ENCODE measurements at places on chromosomes 4 and X.

DNA sequence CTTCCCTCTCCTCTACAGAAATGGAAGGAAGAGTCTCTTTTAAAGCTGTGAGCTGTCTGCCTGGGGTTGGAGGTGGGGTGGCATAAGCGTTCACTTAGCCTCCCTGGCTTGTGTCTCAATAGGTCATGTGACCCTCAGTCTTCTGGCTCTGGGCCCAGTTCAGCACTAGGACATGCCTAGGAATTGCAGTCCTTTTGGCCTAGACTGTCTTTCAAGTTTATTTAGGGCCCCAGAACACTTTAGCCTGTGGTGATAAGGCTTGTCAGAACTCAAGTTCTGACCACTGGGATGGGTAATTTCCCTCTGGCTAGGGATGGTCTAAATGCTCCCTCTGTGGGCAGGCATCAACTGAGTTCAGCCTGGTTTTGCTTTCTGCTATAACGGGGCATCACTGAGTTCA is 34.3 kb upstream of the ARMCX4 start:
- no peak for DNase-seq

- no peak for DNase-seq
Observed at GRCh38 chr4:183601381-183601780, 57.6 kb downstream of the RWDD4 start.

GRCh38 chr4:150949943-150950342 is 65.1 kb downstream of the LRBA start:
- no peak for DNase-seq

DNA sequence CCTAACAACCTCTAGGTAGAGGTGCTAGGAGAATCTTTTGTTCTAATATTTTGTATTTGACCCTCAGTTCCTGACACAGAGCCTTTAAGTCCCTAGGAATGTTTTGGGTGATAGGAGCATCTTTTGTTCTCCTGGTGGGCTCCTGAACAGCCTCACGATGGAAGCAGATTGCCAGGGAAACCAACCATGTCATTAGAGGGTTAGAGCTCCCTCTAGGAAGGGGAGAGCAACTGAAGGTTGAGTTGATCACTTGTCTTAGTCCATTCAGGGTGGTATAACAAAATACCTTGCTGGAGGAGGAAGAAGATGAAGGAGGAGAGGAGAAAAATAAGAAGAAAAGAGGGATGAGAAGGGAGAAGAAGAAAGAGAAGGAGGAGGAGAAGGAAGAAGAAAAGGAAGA is 9.2 kb downstream of the VCX start:
- no peak for DNase-seq

GRCh38 chr4:6327220-6327917 is 57.7 kb downstream of the WFS1 start:
- DNase-seq: peak; percentile 75

DNA sequence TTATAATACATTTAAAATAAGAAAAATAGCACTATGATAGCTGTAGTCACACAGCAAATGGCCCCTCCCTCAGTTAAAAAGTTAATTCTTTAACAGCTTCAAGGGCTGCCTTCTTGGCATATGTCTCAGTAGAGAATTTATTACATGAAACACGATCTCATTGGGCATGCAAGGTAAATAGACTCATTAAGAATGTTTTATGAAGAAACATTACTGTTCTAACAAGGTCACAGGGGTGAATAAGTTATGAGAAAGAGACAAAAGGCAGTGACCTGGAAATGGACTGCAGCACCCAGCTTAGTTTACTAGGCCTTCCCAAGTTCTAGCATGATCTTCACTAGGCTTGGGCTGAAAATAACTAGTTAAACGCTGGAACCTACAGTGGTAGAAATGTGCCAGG is 277.7 kb downstream of the NR3C2 start:
- DNase-seq: no peak
